ENCODE measurements at places on chromosomes 5 and 9.

GRCh38 chr5:95484421-95484820, 70.4 kb downstream of the SKIC3 start:
- no peak for DNase-seq

DNA sequence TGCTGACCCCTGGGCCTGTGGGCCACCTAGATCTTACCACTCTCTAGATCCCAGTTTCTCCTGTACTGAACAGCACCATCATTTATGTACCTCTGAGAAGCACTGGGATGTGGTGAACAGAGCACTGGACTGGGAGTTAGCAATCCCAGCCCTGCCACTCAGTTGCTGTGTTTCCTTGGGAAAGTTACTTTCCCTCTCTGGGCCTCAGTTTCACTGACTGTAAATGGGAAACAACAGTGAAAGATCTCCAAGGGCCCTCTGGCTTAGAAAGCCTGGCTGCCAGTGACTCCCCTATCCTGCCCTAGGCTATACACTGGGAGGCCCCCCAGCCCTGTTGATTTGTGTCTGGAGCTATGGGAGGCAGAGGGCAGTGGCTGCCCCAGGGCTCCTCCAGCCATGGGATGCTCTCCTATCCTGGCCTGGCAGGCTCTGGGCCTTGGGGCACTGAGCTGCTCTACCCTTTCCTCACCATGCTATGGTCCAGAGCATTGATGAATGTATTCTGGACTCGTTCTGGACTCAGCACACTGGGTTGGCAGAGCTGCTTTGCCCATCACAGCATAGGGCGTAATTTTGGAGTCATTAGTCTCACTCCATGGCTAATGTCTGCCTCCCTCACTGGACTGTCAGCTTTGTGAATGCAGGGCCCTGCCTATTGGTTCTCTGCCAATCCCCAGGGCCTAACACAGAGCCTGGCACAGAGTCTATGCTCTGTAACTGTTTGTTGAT, 99.3 kb downstream of the RGS3 start:
- DNase-seq, result no peak

- no peak for DNase-seq
Measured at GRCh38 chr5:16857635-16858034, 78.5 kb downstream of the MYO10 start.

- DNase-seq, result no peak
Measured at GRCh38 chr9:17294822-17295624, 160.2 kb downstream of the CNTLN start.

GRCh38 chr5:66958201-66958979, 238.2 kb downstream of the CD180 start:
- DNase-seq, result no peak

GRCh38 chr5:37717613-37718431, 122.0 kb downstream of the GDNF start:
- no peak for DNase-seq

GRCh38 chr5:164680812-164681520, 1175.5 kb downstream of the MAT2B start:
- DNase-seq, result no peak

DNA sequence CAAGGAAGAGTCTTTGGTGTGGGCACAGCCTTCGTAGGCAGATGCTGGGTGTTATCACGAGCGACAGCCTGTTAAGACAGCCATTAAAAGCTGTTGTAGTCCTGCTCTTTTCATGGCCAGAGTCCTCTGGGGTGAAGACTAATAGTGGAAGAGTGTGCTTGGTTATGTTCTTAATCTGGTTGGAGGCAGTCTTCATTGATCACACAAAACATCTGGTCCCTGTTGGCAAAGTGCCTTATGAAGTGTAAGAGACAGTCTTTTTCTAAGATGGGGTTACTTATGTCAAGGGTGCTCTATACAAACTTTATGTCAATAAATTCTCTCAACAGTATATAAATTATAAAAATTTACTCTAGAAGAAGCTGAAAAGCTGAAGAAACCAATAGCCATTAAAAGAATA, 280.4 kb downstream of the CAAP1 start:
- no peak for DNase-seq

GRCh38 chr9:13915131-13915530, 398.8 kb downstream of the NFIB start:
- DNase-seq, result no peak

DNA sequence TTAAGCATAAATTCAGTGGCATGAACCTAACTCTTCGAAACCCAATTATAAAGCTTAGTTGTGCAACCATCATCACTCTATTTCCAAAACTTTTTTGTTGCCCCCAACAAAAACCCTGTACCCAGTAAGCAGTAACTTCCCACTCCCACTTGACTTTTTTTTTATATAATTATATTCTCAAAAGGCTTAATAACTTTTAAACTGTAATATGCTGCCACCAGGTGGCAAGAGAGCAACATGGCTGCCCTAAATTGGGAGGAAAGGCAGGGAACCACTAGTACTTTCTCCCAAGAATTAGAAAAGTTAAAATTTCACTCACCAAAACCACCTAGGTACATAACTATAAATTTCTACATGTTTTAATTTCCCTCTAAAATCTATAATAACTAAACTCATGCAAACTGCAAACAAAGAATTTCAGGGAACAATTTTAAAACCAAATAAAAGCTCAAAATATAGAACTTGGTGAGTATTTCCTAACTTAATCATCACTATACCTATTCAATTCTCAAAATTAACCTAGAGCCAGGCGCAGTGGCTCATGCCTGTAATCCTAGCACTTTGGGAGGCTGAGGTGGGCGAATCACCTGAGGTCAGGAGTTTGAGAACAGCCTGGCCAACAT, 50.2 kb upstream of the RNF38 start:
- DNase-seq, result no peak

GRCh38 chr9:69671879-69672595, at the start of gene APBA1:
Gene APBA1, minus strand, starts transcription at chr9:69672371.
- peak; percentile 1 for DNase-seq
